ENCODE measurements at places on chromosomes 7 and 10.

- no peak for DNase-seq
Measured at GRCh38 chr10:90087197-90088023, 386.0 kb downstream of the KIF20B start.

- no peak for DNase-seq
Measured at GRCh38 chr10:25130906-25131305, 43.9 kb upstream of the GPR158 start.

DNA sequence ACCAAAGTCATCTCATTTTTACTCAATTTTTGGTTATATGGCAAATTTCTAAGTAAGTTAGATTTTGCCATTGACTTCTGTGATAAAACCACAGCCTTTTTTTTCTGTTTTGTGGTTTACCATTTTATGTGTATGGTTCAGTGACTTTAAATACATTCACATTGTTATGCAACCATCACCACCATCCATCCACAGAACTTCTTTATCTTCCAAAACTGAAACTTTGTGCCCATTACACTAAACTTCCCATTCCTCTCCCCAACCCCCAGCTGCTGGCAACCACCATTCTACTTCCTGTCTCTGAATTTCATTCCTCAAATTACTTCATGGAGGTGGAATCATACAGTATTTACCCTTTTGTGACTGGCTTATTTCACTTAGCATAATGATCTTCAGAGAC is 280.4 kb upstream of the TCERG1L start:
- DNase-seq: no peak

GRCh38 chr10:58930500-58930899 is 245.9 kb upstream of the PHYHIPL start:
- DNase-seq: no peak

DNA sequence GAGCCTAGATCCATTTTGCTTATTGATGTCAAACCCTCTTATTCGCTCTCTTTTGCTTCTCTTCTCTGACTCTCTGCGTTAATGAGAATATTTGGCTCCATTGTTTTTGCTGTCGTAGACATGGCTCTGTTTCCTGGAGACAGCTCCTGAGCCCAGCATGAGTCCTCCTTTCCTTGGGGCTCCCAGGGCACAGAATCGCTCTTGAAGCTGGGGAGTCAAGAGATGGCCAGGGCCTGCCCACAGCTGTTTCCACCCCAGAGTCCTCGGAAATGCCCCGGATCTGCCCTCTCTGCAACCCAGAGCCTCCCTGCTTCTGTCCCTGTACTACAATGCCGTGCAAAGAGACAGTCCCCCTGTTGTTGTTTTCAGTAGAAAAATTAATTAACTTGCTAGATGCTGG is 566.7 kb upstream of the FOXK1 start:
- no peak for DNase-seq

- DNase-seq: peak; percentile 88
Measured at GRCh38 chr10:110398419-110399105, 93.8 kb upstream of the SMNDC1 start.

- DNase-seq: no peak
Measured at GRCh38 chr7:155269766-155270585, 27.7 kb upstream of the INSIG1 start.

GRCh38 chr10:133010095-133010842 is 67.9 kb upstream of the CFAP46 start:
- no peak for DNase-seq

GRCh38 chr10:86942441-86943315 is 14.7 kb downstream of the MMRN2 start:
- DNase-seq: no peak

GRCh38 chr10:129959544-129960480 is 4.3 kb downstream of the EBF3 start:
- no peak for DNase-seq

DNA sequence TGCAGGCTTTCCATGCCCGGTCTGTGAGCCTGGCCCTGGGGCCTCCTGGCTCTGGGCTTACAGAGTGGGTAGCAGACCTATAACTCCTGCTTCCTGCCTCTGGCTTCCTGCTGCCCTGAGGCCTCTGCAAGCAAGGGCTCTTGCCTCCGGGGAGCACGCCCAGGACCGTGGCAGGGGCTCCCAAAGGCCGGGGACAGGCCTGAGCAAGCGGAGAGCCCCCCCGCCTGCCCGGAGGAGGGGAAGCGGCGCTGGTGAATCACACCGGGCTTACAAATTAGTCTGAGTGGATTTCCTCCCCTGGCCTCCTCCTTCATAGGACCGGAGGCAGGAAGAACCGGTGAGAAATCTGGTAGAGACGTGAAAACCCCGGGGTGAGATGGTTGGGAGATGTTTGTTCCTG is 1.5 kb upstream of the MYL10 start:
- peak; percentile 30 for DNase-seq

- no peak for DNase-seq
Measured at GRCh38 chr7:37832194-37832593, 16.2 kb upstream of the NME8 start.

DNA sequence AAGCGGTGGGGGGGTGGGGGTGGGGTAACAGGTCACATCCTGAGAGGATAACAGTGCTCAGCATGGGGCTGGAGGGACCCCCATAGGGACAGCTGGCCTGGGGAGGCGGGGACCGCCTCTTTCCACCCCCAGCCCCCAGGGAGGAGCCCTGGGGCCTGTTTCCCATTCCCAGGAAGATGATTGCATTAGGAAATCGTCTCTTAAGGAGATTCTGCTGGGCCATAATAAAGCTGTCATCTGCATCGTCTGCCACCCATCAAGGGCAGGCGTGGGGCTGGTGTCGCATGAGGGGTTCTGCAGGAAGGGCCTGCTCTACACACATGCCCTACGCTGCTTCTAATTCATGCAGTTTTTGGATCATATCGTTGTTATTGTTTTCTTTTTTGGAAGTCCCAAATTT is 17.2 kb downstream of the RET start:
- DNase-seq: no peak

DNA sequence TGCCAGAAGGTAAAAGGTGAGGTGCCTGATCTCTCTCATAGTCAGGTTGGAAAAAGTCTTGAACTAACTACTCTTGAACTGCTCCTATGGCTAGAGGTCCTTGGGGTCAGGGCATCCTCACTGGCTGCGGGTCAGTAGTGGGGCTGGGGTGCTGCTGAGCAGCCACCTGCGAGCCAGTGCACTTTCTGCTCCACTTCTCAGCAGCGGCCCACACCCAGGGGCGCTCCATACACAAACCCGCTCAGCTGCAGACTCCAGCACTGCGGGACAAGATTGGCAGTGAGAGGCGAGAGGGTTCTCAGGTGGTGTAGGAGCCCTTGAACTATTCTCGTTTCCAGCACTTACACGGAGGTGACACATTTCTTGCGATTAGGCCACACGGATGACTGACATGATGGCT is 6.0 kb downstream of the ABCA13 start:
- DNase-seq: no peak

DNA sequence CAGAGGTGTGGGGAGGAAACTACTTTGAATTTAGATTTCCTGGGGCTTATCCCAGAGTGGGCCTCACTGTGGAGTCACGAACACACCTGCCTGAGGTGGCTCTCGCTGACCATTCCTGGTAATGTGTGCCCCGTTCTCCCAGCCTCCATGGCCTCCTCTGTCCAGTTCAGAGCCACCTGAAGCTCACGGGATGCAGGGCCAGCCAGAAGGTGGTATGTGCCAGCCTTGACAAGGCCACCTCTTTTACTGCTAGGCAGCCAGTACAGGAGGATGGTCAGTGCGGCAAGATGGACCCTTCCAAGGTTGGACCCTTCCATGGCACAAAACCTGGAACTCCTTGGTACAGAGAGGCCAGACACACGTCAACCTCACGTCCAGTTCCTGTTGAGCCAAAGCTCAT is 210.3 kb downstream of the DNAJB6 start:
- DNase-seq: no peak

GRCh38 chr7:116210345-116211005 is at the start of gene TES:
Gene TES, plus strand, starts transcription at chr7:116210539. Its CDS starts 169 bp downstream, at chr7:116210708.
- peak; percentile 71 for DNase-seq

- DNase-seq: no peak
Measured at GRCh38 chr7:129191272-129191671, 2.8 kb downstream of the SMO start.

- peak; percentile 12 for DNase-seq
Measured at GRCh38 chr10:117689566-117689965, 147.0 kb downstream of the EMX2 start.

DNA sequence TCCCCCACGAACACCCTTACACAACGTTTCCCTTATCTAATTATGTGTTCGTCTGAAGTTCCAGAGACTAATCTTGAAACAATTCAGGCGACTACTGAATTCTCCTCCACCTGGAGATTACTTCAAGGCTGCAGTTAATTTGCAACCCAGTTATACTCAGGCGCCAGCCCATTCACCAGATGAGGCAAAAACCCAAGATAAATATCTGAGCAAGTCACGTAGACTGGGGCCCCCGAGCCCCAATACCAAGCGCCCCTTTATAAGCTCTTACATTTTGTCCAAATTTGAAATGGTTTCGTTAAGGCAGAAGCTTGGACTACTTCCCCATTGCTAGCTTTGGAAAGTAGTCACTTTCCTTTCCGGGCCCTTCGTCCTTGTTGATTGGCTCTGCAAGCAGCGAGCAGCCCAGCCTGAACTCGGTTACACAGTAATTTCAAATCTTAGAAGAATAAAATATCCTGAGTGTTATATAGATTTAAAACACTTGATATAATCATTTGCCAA is 1.2 kb downstream of the TPK1 start:
- DNase-seq: no peak

DNA sequence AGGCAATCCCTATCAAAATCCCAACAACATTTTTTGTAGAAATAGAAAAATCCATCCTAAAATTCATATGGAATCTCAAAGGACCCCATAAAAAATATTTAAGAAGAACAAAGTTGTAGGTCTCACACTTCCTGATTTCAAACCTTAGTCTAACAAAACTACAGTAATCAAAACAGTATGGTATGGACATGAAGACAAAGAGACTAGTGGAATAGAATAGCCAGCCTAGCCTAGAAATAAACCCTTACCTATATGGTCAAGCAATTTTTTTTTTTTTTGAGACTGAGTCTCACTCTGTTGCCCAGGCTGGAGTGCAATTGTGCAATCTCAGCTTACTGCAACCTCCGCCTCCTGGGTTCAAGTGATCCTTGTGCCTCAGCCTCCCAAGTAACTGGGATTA is 3.6 kb upstream of the TMEM120A start:
- no peak for DNase-seq

GRCh38 chr7:138842111-138842510 is 44.1 kb upstream of the ATP6V0A4 start:
- peak; percentile 14 for DNase-seq

- DNase-seq: no peak
Measured at GRCh38 chr7:22113041-22113440, 167.3 kb upstream of the CDCA7L start.

- DNase-seq: no peak
Measured at GRCh38 chr7:130145424-130146100, 59.6 kb downstream of the TMEM209 start.

GRCh38 chr10:78545756-78546155 is 512.1 kb downstream of the RPS24 start:
- DNase-seq: no peak

DNA sequence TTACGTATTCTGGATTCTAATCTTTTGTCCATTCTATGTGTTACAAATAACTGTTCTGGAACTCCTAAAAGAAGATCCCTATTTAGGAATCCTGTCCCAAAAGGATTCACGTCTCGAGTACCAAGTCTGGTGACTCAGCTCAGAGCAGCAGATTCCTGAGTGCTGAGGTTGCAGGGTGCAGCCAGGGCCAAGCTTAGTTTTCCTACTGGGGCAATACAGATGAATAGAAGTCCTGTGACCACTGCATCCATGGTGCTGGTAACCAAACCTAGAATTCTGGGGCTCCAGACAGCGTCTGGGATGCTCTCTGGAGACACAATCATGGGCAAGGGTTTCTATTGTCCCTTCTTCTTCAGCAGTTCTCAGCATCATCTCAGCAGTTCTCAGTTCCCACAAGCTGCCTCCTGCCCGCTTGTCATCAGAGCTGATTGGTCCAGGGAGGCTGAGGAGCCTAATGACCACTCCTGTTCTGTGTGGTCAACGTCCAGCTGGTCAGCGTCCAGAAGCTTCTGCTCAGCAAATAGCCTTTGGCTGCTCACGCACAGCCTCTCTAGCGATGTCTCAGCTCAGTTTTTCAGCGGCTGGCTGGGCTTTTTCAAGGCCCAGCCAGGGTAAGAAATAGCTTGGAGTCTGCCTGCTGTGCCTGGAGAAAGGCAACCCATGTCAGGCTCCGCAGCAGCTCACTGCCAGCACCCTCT is 50.4 kb upstream of the C7orf33 start:
- no peak for DNase-seq

DNA sequence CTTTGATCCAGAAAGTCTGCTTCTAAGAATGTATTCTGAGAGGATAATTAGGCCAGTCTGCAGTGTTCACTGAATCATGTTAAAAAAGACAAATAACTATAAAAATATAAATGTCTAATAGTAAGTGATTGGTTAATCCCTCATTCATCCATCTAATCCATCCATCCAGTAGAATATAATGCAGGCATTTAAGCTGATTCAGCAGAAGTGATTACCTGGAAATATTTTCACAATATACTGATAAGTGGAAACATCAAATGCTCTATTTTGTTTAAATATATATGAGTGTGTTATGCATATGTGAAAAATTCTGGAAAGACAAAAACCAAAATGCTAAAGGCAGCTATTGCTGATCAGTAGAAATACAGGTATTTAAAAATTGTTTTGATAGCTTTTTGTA is 152.6 kb downstream of the REEP3 start:
- DNase-seq: no peak

DNA sequence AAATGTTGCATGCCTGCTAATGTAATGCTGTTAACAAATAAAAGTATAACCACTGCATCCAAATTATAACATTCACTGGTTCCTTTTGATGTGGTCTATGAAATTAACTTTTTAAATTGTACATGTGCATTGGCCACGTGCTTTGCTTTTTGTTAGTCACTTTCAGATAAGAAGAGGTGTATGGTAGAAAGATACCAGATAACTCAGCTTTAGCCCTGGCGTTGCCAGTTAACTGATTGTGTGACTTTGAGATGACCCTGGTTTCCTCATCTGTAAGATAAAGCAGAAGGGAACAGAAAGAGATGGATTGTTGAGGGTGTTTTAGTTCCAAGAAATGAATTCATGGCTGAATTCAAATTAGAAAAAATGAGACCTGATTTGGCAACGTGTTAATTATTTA is 1.9 kb upstream of the TRDMT1 start:
- DNase-seq: no peak

DNA sequence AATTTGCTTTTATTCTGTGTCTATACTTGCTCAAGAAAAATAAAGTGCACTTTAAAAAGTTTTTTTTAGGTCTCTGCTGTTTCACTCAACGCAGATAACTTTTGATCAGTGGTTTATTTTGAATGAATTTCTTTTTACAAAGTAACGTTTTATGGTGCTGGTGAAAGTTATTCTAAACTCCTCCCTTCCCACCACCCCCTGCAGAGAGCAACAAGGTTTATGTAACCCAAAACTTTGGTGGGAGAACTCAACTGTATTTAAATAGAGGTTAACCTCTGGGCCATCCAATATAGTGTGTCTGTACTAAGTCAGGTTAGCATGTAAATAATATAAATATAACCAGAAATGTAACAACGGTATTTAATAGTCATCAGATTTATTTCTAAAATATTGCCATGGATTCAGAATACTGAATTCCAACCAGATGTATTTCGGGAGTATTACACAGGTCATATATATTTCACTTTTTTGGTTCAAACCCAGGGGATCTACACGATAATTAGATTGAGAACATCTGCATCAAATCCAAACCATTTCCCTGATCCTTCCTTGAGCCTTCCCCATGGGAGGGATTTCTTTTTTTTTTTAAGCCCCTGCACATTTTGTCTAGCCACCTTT is 3.9 kb upstream of the CUX1 start:
- no peak for DNase-seq

GRCh38 chr7:135270577-135271254 is 37.1 kb downstream of the STRA8 start:
- DNase-seq: no peak
